ENCODE measurements at places on chromosomes 11 and 22. TPM values are rescaled to one million over a fixed set of nuclear protein-coding genes. Genes with fewer than 3 reads are reported as not detected.
A peak's percentile ranks its signal among the peaks of the same experiment; 100 is the strongest.

DNA sequence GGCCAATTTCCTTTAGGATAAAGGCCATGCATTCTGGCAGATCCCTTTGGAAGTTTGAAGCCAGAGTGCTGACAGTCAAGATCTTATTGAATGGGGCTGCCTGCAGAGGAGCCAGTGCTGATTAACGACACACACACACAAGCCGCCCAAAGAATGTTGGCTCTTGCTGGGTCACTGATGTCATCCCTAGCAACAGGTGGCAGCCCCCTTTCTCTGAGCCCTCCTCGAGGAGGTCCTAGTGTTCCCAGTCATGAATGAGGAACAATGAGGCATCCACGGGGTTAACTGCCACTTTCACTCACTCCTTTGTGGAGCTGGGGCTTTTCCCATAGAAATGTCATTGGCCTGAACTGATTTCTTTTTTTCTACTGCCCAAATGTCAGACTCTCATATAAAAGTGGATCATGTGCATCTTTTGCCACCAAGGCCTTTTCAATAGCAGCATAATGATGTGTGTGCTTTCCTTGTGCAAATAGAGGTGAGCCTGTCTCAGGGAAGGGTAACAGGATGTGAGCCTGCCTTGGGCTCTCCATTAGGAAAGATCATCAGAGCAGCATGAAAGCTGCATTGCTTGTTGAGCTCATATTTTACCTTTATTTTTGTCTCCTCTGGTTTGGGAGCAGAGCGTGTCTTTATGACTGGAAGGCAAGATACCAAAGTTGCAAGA lies 301.8 kb upstream of the MTNR1B start:
- no peak overlapping the region for H3K4me3 ChIP-seq
- H3K36me3 ChIP-seq = no peaks in the 10 kb centered on the region
- DNase-seq = no peak
- peaks cover 16% of the 10 kb centered on the region for H3K4me1 ChIP-seq

OR2AG2 gene
- 0.48 TPM for total RNA-seq

- H3K4me1 ChIP-seq = peaks cover 24% of the 10 kb centered on the region
- H3K4me3 ChIP-seq = no peak overlapping the region
- no peaks in the 10 kb centered on the region for H3K36me3 ChIP-seq
- no peak for DNase-seq
- H3K27ac ChIP-seq = no peak overlapping the region
Measured at GRCh38 chr22:43389227-43389836, 22.5 kb upstream of the MPPED1 start.

TSGA10IP gene
- total RNA-seq = not detected

F2 gene
- total RNA-seq = 21.8 TPM

DNA sequence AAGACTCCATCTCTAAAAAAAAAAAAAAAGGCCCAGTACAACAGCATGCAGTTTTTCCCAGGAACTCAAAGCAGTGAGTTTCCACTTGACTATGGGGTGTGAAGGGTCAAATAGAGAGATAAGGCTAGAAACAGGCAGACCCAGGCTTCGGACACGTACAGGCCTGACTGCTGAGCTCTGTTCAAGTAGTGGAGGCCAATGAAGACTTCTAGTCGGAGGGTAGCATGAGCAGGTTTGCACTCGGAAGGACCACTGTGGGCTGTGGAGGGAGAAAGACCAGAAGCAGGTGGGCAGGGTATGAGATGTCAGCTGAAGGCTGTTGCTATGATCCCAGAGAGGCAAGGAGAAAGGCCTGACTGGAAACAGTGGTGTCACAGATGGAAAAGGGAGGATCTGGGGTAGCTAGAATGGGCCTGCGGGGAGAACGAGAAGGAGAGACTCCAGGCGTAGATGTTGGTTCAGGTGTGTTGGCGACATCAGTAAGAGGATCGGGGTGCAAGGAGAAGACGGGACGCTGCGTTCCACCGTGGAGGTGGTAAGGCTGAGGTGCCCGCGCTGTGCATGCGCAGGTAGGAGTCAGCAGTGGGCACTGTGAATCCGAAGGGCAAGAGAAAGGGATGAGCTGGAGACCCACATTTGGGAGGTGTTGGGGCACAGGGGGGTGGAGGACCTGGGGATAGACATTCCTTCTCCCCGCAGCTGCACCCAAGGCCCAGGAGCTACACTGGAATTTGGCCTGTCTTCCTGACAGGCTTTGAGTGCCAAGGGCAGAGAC lies 49.4 kb upstream of the RAB1B start:
- DNase-seq = no peak
- peaks cover 4% of the 10 kb centered on the region for H3K4me1 ChIP-seq
- H3K4me3 ChIP-seq = no peak overlapping the region
- no peaks in the 10 kb centered on the region for H3K27me3 ChIP-seq
- H3K36me3 ChIP-seq = peaks cover 15% of the 10 kb centered on the region

- no peaks in the 10 kb centered on the region for H3K27me3 ChIP-seq
- no peaks in the 10 kb centered on the region for H3K4me1 ChIP-seq
Measured at GRCh38 chr11:84247926-84248325, 961.8 kb upstream of the CCDC90B start.

BDNF gene
- 3.5 TPM for total RNA-seq

DNA sequence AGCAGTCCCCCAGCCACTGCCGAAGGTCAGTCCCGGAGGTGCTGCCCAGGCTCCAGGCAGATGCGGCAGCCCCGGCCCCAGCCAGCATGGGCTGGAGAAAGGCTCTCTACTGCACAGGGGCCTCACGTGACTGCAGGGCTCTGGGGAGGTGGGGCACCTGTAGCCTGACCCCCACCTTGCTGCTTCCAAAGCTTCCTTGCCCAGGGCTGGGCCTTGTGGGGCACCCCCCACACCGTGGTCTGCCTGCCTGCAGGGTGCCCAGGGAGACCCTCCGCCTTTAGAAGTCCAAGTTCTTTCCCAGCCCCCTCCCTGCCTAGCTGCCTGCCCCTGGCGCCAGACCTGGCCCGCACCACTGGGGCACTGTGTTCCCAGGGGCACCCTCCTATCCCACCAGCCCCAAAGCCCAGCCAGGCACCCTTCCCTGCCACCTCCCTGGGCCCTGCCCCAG lies 28.4 kb upstream of the TXNRD2 start:
- peaks cover 16% of the 10 kb centered on the region for H3K36me3 ChIP-seq
- H3K4me1 ChIP-seq = peaks cover 11% of the 10 kb centered on the region
- no peak overlapping the region for H3K4me3 ChIP-seq
- no peak for DNase-seq

- H3K36me3 ChIP-seq = no peaks in the 10 kb centered on the region
- H3K4me3 ChIP-seq = no peak overlapping the region
Measured at GRCh38 chr11:2367266-2368160, 9.6 kb upstream of the CD81 start.

YPEL1 gene
- total RNA-seq = 30.5 TPM

DNA sequence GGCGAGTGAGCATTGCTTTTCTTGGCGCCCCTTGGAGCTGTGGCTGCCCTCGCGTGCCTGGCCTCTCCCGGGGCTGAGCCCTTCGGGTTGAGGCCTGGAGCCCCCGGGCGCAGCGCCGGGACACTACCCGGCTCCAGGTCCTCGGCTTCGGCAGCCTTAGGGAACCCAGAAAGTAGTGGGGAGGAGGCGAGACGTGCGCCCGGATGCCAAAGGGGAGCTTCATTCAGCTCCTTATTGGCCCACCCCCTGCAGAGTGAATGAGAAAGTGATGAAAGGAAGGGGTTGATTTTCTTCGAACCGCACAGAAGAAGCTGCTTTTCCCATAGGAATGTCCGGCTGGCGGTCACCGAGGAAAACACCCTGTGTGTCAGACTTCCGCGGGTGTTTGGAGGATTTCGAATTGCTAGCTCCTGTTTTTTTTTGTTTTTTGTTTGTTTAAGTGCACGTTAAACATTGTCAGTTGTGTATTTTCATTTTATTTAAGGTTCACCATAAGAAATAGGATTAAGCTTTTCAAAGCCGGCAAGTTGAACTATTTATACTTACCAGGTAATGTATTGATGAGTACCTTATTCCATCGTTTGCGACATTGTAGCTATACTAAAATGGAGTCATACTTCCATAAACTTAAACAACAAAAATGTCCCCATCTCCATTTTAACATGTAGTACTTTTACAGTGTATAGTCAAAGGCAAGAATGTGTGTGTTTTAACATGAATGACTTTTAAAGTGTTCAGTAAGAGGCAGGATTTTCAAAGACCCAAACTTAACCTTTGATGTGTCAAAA lies 841 bp upstream of the EIF4G2 start:
- peaks cover 30% of the 10 kb centered on the region for H3K36me3 ChIP-seq
- peak overlapping the region; percentile 99 for H3K27ac ChIP-seq
- peaks cover 4% of the 10 kb centered on the region for H3K27me3 ChIP-seq

GRCh38 chr22:32634421-32634981 lies 159.9 kb downstream of the FBXO7 start:
- no peaks in the 10 kb centered on the region for H3K36me3 ChIP-seq
- H3K27me3 ChIP-seq = peaks cover 3% of the 10 kb centered on the region
- no peak for DNase-seq

GRCh38 chr11:101726988-101727387 lies 143.2 kb upstream of the TRPC6 start:
- H3K27me3 ChIP-seq = no peaks in the 10 kb centered on the region
- no peak for DNase-seq
- no peak overlapping the region for H3K4me3 ChIP-seq
- H3K4me1 ChIP-seq = no peaks in the 10 kb centered on the region

TTC28 gene
- total RNA-seq = 35.2 TPM

DNA sequence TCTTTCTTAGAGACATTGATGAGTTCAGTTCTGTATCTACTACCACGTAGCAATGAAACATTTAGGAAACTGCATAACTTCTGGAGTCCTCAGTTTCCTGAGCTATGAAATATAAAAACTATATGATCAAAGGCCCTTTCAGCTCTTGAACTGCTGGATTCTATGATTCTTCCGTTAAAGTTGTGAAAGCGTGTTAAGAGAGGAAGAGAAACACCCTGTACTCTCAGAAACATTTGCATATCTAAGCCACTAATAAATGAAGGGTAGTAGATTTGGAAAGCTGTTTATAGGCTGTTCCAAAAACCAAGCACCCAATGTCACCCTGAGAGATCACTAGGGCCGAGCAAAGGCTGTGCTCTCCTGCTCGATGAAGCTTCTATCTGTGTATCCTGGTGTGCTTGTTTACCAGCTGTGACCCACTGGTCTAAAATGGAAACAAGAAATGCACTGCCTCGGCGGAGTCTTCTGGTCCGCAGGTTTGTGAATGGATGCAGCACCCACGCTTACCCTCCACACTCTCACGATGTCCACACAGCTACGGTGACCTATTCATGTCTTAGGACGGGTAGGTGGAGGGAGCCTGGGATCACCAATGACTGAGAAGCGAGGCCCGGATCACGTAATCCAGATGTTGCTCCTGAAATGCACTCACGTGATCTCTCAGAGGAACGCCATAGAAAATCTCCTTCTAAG lies 325.8 kb downstream of the OPCML start:
- H3K4me3 ChIP-seq = no peak overlapping the region
- H3K27ac ChIP-seq = no peak overlapping the region
- no peak for DNase-seq

ABCC8 gene
- total RNA-seq = 23.9 TPM

GRCh38 chr11:68480852-68481510 lies 20.4 kb downstream of the PPP6R3 start:
- peaks cover 35% of the 10 kb centered on the region for H3K36me3 ChIP-seq
- DNase-seq = no peak
- peak overlapping the region; percentile 17 for H3K27ac ChIP-seq
- H3K4me3 ChIP-seq = no peak overlapping the region
- peaks cover 12% of the 10 kb centered on the region for H3K4me1 ChIP-seq
- no peaks in the 10 kb centered on the region for H3K27me3 ChIP-seq

- peaks cover 7% of the 10 kb centered on the region for H3K4me1 ChIP-seq
- H3K4me3 ChIP-seq = no peak overlapping the region
- H3K27me3 ChIP-seq = no peaks in the 10 kb centered on the region
- H3K36me3 ChIP-seq = peaks cover 2% of the 10 kb centered on the region
- H3K27ac ChIP-seq = no peak overlapping the region
Measured at GRCh38 chr22:28402539-28402938, 277.1 kb downstream of the TTC28 start.

DNA sequence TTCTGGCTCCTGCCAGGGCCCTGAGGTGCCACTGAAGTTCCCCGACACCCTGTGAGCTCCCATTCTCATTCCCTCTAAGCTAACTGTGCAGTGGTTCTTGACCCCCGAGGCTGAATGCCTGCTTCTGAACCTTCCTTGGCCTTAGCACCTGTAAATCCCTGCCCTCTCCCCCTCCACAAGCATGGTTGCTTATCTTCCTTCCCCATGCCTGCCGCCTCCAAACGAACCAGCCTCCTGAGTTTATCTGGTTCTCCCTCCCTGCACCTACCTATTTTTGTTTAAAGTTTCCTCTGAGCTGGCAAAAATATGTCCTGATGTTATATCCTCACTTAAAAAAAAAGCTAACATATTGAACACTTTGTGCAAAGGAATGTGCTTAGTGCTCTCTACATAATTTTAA lies 33.9 kb downstream of the PPFIBP2 start:
- peaks cover 1% of the 10 kb centered on the region for H3K36me3 ChIP-seq
- no peak overlapping the region for H3K27ac ChIP-seq
- H3K4me1 ChIP-seq = peaks cover 10% of the 10 kb centered on the region
- H3K4me3 ChIP-seq = no peak overlapping the region

- H3K36me3 ChIP-seq = no peaks in the 10 kb centered on the region
- H3K4me1 ChIP-seq = peaks cover 25% of the 10 kb centered on the region
- no peaks in the 10 kb centered on the region for H3K27me3 ChIP-seq
- H3K4me3 ChIP-seq = no peak overlapping the region
- no peak for DNase-seq
Measured at GRCh38 chr11:92455210-92455790, 230.7 kb downstream of the FAT3 start.

ANKK1 gene
- total RNA-seq = 0.41 TPM

CDC42EP1 gene
- 52.6 TPM for total RNA-seq

C1QTNF4 gene
- 4.0 TPM for total RNA-seq

DNA sequence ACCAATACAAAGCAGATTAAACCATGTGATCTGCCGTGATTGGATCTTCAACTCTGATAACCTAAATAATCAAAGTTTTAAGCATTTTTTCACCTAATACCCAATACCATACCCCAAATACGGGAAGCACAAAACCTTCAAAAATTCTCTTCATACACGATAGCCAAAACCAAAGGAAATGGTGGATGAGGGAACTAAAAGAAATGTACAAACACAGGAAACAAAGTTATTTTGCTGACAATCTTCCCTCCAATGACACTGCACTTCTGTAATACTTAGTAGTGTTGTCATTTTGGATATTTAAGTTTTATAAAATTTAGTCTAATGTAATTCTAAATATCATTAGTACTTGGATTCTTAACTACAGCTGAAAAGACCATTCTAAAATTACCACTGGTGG lies 27.0 kb downstream of the CSTF3 start:
- H3K27me3 ChIP-seq = no peaks in the 10 kb centered on the region
- H3K27ac ChIP-seq = no peak overlapping the region
- H3K36me3 ChIP-seq = peaks cover 2% of the 10 kb centered on the region
- no peak for DNase-seq

DNA sequence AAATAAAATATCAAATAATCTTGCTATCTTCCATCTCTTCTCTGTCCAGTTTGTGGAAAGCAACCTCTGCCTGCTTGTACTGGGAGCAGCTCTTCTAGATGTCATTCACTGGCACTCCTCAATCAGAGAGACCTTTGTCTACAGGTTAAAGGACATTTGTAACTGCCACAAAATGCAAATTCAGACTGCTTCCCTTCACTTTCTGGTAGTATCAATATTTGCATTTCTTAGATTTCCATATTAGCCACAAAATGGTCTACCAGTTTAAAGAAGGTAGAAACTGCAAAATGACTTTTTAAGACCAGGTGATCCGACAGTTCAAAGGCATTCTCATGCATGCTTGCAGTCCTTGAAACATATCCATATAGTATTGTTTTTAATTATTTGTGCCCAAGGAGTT lies 51.7 kb upstream of the RCN1 start:
- no peaks in the 10 kb centered on the region for H3K4me1 ChIP-seq
- no peak for DNase-seq
- no peak overlapping the region for H3K27ac ChIP-seq

TECTA gene
- total RNA-seq = 2.0 TPM

- no peak overlapping the region for H3K4me3 ChIP-seq
- H3K4me1 ChIP-seq = peaks cover 3% of the 10 kb centered on the region
- H3K27me3 ChIP-seq = no peaks in the 10 kb centered on the region
- DNase-seq = no peak
Measured at GRCh38 chr11:73974604-73975478, 7.8 kb downstream of the UCP2 start.

All from progenitor cell of endocrine pancreas (in vitro differentiated cells).